ENCODE measurements at places on chromosomes 13 and 19.

- DNase-seq, result no peak
These were observed 25.3 kb upstream of the FBXO27 start for GRCh38 chr19:39057615-39058014.

DNA sequence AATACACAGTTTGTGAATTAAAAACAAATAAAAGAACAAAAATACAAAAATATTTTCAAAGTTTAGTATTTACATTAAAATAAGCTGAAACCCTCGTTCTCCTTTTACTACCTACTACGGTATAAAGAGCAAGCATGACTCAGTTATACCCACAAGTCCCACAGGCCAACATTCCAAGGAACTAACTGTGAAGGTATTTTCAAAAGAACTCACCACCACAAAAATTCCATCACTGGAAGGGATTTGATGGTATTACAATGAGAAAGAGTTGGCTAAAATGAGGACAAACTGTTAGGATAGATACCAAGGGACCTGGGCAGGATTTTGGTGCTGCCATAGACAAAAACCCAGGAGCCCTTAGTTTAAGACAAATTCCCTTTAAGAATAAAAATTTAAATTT lies 122.7 kb downstream of the TBC1D4 start:
- DNase-seq, result no peak

- DNase-seq, result peak; percentile 66
These were observed 115.2 kb upstream of the PEG3 start for GRCh38 chr19:56955637-56956216.

DNA sequence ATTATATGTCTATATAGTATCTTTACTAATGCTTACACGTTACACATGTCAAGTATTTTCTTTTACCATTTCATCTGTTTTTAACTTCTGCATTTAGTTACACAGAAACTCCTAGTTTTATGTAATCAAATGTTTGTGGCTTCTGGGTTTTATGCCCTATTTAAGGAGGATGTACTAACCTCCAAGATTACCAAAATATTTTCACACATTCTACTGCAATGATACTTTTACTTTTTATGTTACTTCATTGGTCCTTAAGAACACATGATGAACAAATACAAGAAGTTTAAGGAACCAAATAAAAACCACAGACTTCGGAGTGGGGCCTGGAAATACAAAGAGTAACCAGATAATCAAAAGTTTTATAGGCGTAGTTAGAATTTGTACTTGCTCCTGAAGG lies 37.2 kb downstream of the ZC3H13 start:
- DNase-seq, result no peak

DNA sequence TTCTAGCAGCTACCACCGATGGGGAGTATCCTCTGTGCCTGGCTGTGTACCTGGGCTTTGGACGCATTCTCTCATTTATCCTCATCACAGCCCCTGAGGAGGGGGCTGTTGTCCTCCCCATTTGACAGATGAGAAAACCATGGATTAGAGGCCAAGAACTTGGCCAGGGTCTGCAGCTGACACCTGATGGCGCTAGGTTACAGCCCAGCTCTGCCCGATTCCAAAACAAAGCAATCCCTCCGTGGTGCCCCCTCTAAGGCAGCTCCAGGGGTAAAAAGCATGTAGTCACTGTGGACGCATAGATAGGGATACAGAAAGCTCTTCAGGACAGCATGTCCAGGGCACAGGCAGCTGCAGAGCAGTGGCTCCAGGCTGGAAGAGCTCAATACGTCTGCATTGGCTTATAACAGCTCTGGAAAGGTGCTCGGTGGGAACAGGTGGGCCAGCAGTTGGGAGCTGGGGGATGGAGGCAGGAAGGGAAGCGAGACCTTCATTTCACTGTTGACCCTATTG lies 35.4 kb upstream of the UQCRFS1 start:
- no peak for DNase-seq

- no peak for DNase-seq
These were observed 244.4 kb upstream of the SLITRK5 start for GRCh38 chr13:87426742-87427141.

DNA sequence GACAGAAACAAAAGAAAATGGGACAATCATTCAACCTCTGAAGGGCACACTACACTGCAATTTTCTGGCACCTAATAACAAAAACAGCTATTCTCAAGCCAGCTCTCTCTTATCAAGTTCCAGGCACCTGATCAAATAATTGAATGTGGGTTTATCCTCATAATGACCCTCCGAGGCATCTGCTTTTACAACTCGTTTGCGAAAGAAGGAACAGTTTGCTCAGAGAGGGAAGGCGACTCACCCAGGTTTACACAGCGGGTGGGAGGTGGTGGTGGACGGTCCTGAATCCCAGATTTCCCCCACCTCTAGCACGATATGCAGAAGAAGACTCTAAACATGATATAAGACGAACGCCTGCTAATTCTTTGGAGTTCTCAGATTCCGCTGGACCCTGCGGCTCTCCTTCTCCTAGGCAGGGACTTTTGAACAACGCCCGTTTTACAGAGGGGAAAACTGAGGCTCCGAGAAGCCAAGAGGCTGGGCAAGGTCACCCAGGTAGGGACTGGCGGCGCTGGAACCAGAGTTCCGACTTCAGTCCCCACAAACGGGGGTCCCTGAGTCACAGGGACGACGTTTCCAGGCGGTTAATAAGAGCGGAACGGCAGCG lies 641 bp downstream of the SGTA start:
- no peak for DNase-seq

- DNase-seq, result no peak
These were observed 22.0 kb upstream of the UBAC2 start for GRCh38 chr13:99178636-99179035.

DNA sequence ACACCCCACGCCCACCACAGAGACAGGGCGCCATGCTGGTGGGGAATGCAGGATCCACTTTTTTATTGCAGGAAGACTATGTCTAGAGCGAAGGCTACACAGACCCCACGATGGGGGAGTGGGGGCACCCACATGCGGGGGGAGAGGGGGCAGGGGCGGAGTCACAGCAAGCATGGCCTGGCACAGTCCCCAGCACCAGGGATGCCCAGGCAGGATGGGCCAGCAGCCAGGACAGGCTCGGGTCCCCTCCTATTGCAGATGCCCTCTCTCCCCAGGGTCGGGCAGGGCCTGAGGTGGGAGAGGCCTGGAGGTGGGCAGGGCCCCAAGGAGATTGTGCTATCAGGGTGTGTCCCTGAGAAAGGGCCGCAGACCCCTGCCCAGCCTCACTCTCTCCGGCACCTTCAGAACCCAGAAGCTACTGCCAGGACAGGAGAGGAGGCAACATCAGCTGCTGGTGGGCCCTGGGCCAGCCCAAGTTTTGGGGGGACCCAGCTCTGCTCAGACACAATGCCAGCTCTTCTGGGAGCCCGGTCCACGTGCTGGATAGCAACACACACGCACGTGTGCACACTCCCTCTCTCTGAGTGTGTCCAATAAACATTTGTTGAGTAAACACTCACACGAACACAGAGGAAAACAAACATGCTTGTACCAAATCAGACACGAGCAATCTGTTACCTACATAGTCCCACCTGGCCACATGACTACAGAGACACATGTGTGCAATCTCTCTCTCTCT lies 6.5 kb downstream of the DIRAS1 start:
- no peak for DNase-seq

DNA sequence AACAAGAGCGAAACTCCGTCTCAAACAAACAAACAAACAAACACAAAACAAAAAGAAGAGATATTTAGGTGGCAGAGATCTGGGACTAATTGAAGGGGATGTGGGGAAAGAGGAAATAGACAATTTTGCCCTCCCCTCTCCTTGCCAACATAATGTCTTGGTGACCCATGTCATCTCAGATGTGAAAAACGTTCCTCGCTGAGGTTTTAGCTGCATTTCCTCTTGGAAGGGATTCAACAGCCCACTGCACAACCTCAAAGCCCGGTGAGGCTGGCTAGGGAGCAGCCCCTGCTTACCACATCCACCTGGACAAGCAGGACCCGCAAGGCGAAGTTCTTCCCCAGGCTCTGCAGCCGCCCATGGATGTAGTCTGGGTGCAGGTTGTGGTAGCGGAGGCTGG lies 4.9 kb downstream of the ERCC1 start:
- DNase-seq, result no peak

- no peak for DNase-seq
These were observed 54.0 kb upstream of the CNMD start for GRCh38 chr13:52793515-52794061.

DNA sequence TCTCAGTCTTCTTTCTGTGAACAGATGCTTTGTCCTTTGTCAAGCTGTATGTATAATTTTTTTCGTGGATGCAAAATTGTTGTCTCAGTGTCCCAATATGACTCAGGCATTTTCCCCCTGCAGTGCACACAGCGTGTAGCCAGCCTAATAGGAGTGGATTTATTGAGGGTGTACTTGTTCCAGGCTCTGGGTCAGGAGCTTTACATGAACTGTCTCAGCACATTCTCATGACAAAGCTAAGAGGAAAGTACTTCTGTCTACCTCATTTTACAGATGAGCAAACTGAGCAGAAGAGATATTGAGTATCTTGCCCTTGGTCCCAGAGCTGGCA lies 50.8 kb downstream of the STK24 start:
- DNase-seq, result no peak

GRCh38 chr19:36973021-36973843 lies 57.1 kb downstream of the ZNF568 start:
- peak; percentile 89 for DNase-seq

GRCh38 chr19:2032296-2032941 lies 16.9 kb upstream of the BTBD2 start:
- peak; percentile 98 for DNase-seq

- DNase-seq, result no peak
These were observed 450.7 kb downstream of the FGF14 start for GRCh38 chr13:101951114-101951513.

- DNase-seq, result no peak
These were observed 15.5 kb downstream of the TMPRSS9 start for GRCh38 chr19:2375353-2376121.

GRCh38 chr13:77896536-77896935 lies 22.1 kb downstream of the EDNRB start:
- DNase-seq, result no peak

- DNase-seq, result no peak
These were observed 460.0 kb downstream of the FOXO1 start for GRCh38 chr13:40206241-40207000.

GRCh38 chr13:105247830-105248229 lies 1287.6 kb downstream of the EFNB2 start:
- no peak for DNase-seq

DNA sequence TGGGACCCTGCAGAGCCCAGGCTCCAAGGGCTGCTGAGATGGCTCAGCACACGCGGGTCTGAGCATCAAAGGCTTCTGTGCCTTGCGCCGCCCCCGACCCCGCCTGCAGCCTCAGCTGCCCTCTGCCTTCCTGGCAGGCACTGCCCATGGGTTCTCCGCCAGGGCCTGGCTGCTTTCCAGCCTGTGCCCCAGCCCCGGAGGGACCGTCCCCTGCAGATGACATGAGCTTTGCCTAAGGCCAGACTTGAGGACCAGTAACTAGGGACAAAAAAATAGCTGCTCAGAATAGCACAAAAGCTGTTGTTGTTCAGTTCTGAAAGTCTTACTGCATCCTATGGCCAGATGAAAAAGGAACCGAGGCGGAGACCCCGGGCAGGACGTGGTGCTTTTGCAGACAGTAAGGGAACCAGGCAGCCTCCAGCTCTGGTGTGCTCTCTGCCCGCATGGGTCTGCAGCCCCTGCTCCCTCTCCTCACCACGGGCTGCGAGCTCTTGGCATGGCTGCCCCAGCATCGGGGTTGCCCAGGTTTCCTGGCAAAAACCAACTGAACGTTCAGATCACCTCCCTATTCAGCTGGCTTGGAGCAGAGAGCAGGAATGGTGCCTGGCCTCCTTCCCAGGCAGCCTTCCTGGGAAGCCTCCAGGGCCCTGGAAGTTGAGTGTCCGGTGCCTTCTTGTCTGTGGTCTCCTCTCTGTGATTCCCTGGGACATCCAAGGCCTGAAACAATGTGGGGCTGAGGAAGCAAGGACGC lies 12.5 kb upstream of the CFAP97D2 start:
- DNase-seq, result no peak

GRCh38 chr13:94249512-94249911 lies 230.0 kb downstream of the DCT start:
- DNase-seq, result no peak

DNA sequence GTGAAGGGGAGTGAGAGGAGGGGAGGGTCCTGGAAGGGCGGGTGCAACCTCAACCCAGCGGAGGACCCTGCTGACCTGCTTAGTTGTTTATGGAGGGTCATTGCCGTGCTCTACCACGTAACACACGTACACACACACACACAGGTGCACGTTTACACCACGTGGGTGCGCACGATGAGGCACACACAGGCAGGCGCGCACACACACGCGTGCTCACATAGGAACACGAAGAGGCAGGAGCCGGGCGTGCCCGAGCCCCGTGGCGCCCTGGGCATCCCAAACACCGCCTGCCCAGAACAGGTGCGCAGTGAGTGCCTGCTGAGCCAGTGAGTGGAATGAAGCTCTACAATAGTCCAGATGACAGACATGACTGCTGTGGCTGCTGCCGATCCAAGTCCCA lies 11.2 kb upstream of the MADCAM1 start:
- no peak for DNase-seq

- no peak for DNase-seq
These were observed 4.6 kb downstream of the MARK4 start for GRCh38 chr19:45255611-45256157.

- DNase-seq, result no peak
These were observed 285.2 kb downstream of the SHISA2 start for GRCh38 chr13:25766576-25766975.

DNA sequence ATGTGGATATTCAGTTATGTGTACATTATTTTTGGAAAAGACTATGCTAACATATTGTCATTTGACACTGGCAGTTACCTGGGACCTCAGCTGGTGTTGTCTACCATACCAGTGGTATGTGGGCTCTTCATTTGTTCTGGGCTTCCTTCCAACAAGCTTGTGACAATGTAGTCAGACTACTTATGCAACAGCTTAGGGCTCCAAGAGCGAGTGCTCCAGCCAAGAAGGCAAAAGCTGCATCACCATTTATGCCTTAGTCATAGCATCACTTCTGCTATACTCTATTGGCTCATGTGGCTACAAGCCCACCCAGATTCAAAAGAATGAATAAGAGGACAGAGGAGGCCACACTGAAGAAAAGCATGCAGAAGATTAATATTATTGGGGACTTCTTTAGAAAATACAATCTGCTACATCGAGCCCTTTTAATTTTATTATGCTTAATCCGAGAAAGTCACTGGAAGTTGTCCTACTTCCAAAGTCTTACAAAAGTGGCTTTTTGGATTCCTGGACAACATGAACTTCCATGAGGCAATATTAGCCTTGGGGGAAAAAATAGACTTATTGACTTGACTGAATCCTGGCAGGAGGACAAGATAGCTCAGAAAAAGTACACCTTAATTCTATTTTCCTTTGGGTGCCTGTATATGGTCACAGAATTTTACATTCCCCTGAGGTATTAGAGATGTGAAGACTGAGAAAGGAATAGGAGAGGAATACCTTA lies 529.4 kb upstream of the HTR2A start:
- no peak for DNase-seq

All from right lobe of liver (tissue), 6 donors.